ENCODE measurements at places on chromosomes 5 and 9. TPM values are rescaled to one million over a fixed set of nuclear protein-coding genes. Genes with fewer than 3 reads are reported as not detected.

- H3K4me3 ChIP-seq = no peak overlapping the region
- no peaks in the 10 kb centered on the region for H3K36me3 ChIP-seq
- H3K27me3 ChIP-seq = no peaks in the 10 kb centered on the region
- no peak for DNase-seq
- no peak overlapping the region for H3K27ac ChIP-seq
- no peaks in the 10 kb centered on the region for H3K4me1 ChIP-seq
Measured at GRCh38 chr5:153827397-153827796, 211.3 kb downstream of the FAM114A2 start.

Gene MSMP
- total RNA-seq = not detected

DNA sequence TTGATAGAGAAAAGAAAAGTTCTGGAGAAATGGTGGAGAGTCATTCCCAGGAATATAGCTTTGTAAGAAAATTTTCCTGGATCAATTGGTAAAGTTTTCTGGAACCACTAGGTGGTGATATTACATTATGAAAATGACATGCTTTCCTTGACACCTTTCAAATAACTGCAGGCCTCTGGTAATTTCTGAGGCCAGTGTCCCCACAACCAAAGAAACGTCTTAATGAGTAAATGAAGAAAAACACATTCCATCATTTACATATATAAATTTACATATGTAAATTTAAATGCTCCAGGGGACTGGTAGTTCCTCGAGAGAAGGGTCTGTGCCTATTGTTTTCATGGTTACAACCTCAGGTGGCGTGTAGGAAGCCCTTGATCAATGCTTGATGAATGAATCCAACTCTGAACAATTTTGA, 17.2 kb upstream of the RGS3 start:
- H3K27me3 ChIP-seq = no peaks in the 10 kb centered on the region
- DNase-seq = no peak
- no peaks in the 10 kb centered on the region for H3K4me1 ChIP-seq
- no peaks in the 10 kb centered on the region for H3K36me3 ChIP-seq
- no peak overlapping the region for H3K4me3 ChIP-seq
- H3K27ac ChIP-seq = no peak overlapping the region

- no peak for DNase-seq
- H3K4me3 ChIP-seq = no peak overlapping the region
- H3K4me1 ChIP-seq = no peaks in the 10 kb centered on the region
- no peak overlapping the region for H3K27ac ChIP-seq
- no peaks in the 10 kb centered on the region for H3K36me3 ChIP-seq
- H3K27me3 ChIP-seq = no peaks in the 10 kb centered on the region
Measured at GRCh38 chr5:33793836-33794549, 97.8 kb downstream of the ADAMTS12 start.

DNA sequence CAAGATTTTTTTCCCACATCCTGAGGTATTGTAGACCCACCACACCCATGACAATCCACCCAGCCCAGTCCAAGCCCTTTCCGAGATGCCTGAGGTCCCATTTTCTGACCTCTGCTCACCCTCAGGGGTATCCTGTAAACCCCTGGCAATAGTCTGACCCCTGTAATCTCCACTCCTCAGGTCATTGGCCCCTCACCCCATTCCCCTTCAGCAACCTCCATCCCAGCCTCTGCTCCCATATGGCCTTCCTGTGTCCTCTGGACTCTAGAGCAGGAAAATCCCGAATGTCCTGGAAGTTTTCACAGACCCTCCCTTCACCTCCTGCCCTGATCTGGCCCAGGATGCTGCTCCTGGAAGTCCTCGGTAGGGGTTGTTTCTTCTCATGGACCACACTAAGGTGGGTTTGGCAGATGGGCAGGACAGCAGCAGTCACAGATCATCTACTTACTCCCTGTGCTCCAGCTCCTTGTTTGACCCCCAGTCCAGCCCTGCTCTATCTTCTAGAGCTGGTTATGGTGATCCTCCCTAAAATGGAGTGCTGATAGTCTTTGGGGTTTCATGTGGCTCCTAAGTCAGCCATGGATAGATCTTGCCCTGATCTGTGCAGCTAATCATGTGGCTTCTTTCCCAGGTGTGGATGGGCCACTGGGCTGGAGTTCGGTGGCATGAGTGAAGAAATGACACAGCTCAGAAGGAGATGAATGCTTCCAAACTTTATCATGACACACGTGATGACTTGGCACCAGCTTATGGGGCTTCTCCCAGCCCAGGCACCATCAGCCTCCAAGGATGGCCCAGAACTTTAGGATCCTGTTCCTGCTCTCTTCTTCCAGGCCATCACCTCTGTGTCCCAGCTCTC, 12.0 kb upstream of the ACSL6 start:
- H3K4me3 ChIP-seq = no peak overlapping the region
- no peaks in the 10 kb centered on the region for H3K36me3 ChIP-seq
- H3K4me1 ChIP-seq = no peaks in the 10 kb centered on the region
- no peaks in the 10 kb centered on the region for H3K27me3 ChIP-seq
- no peak overlapping the region for H3K27ac ChIP-seq
- DNase-seq = no peak

Gene OR1J2
- not detected for total RNA-seq

Gene AQP7
- 6.4 TPM for total RNA-seq

DNA sequence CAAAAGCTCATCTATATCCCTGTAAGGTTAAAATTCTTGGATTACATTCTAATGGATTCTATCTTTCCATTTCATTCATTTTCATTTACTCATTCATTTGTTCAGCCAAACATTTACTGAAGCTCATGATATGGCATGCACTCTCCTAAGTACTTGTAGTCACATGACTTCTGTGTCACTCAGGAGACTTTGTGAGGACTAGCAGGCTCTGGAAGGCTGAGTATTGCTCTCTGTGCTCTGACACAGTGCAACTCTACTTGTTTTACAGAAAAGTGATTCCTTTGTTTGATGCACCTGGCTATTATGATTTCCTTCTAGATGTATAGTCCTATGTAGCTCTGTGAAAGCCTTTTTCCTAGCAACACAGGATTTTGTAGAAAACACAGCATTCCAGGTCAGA, 53.0 kb downstream of the YIPF5 start:
- H3K27me3 ChIP-seq = no peaks in the 10 kb centered on the region
- no peaks in the 10 kb centered on the region for H3K4me1 ChIP-seq
- no peak overlapping the region for H3K27ac ChIP-seq
- DNase-seq = no peak

DNA sequence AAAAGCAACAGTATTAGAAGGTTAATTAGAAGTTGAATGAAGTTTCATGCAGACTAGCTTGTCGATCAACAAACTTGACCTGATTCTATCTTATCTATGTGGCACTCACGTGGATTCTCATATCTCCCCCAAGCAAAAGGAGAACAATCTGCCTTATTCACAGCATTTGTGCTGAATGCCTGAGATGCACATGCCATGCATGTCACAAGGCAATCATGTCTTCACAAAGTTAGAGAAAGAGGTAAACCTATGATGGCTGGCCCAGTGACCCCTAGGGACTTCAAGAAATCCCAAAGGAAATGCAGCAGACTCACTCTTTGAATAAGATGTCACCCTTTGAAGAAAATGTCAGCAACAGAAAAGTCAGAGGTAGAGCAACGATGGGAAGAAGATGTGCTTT, 17.6 kb upstream of the SHOC1 start:
- no peak overlapping the region for H3K4me3 ChIP-seq
- H3K4me1 ChIP-seq = no peaks in the 10 kb centered on the region
- no peak for DNase-seq
- no peaks in the 10 kb centered on the region for H3K27me3 ChIP-seq

Gene LAMC3
- 0.55 TPM for total RNA-seq

Gene MARVELD2
- 9.5 TPM for total RNA-seq

GRCh38 chr5:103354446-103354845, 95.9 kb downstream of the MACIR start:
- no peak overlapping the region for H3K4me3 ChIP-seq
- no peaks in the 10 kb centered on the region for H3K4me1 ChIP-seq
- no peaks in the 10 kb centered on the region for H3K27me3 ChIP-seq
- no peak for DNase-seq
- no peak overlapping the region for H3K27ac ChIP-seq

GRCh38 chr9:80707120-80707519, 982.2 kb downstream of the TLE1 start:
- H3K27ac ChIP-seq = no peak overlapping the region
- no peaks in the 10 kb centered on the region for H3K4me1 ChIP-seq
- no peak overlapping the region for H3K4me3 ChIP-seq

GRCh38 chr9:132965478-132965877, 13.0 kb upstream of the GFI1B start:
- no peaks in the 10 kb centered on the region for H3K4me1 ChIP-seq
- H3K36me3 ChIP-seq = no peaks in the 10 kb centered on the region
- no peak overlapping the region for H3K27ac ChIP-seq
- no peak for DNase-seq

- DNase-seq = no peak
- H3K27ac ChIP-seq = no peak overlapping the region
- no peaks in the 10 kb centered on the region for H3K4me1 ChIP-seq
- H3K4me3 ChIP-seq = no peak overlapping the region
Measured at GRCh38 chr5:133925866-133926488, 42.4 kb downstream of the C5orf15 start.

Gene PCDHGA5
- total RNA-seq = 4.8 TPM

- H3K4me3 ChIP-seq = peak within 1 kb of the TSS; percentile 46
- H3K27ac ChIP-seq = peak within 1 kb of the TSS; percentile 68
- H3K27me3 ChIP-seq = no peaks in the 10 kb centered on the region
- peak; percentile 34 for DNase-seq
- H3K36me3 ChIP-seq = no peaks in the 10 kb centered on the region
Measured at GRCh38 chr9:121499427-121500164, at the start of gene GGTA1. Gene GGTA1, minus strand, starts transcription at chr9:121499844. Its CDS starts 31,922 bp downstream, at chr9:121467922.

DNA sequence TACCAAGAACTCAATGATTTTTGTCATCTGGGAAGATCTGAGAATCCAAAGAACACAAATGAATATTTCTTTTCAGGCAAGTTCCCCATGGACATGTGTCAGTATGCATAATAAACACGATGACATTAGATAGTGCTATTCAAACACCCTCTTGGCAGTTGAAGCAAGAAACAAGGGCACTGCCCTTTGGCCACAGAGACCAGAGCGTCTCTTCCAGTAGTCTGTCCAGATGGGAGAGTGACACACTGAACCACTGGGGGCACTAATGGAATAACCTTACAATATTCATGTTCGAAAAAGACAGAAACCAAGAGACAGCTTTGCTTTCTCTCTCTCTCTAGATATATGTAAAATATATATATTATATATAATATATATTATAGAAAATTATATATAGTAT, 301.9 kb downstream of the CTNND2 start:
- H3K4me3 ChIP-seq = no peak overlapping the region
- no peaks in the 10 kb centered on the region for H3K36me3 ChIP-seq
- no peaks in the 10 kb centered on the region for H3K27me3 ChIP-seq
- H3K27ac ChIP-seq = no peak overlapping the region
- no peak for DNase-seq
- H3K4me1 ChIP-seq = no peaks in the 10 kb centered on the region

GRCh38 chr5:65969539-65970393, 43.4 kb downstream of the ERBIN start:
- H3K4me3 ChIP-seq = no peak overlapping the region
- H3K27ac ChIP-seq = no peak overlapping the region
- DNase-seq = no peak
- H3K36me3 ChIP-seq = no peaks in the 10 kb centered on the region
- H3K27me3 ChIP-seq = no peaks in the 10 kb centered on the region

GRCh38 chr9:101388507-101388993, 3.7 kb upstream of the BAAT start:
- no peaks in the 10 kb centered on the region for H3K27me3 ChIP-seq
- no peak overlapping the region for H3K4me3 ChIP-seq
- no peak overlapping the region for H3K27ac ChIP-seq
- no peaks in the 10 kb centered on the region for H3K36me3 ChIP-seq

- H3K4me1 ChIP-seq = no peaks in the 10 kb centered on the region
- H3K4me3 ChIP-seq = no peak overlapping the region
- no peaks in the 10 kb centered on the region for H3K27me3 ChIP-seq
- no peak overlapping the region for H3K27ac ChIP-seq
Measured at GRCh38 chr5:31100781-31101310, 92.6 kb upstream of the CDH6 start.

DNA sequence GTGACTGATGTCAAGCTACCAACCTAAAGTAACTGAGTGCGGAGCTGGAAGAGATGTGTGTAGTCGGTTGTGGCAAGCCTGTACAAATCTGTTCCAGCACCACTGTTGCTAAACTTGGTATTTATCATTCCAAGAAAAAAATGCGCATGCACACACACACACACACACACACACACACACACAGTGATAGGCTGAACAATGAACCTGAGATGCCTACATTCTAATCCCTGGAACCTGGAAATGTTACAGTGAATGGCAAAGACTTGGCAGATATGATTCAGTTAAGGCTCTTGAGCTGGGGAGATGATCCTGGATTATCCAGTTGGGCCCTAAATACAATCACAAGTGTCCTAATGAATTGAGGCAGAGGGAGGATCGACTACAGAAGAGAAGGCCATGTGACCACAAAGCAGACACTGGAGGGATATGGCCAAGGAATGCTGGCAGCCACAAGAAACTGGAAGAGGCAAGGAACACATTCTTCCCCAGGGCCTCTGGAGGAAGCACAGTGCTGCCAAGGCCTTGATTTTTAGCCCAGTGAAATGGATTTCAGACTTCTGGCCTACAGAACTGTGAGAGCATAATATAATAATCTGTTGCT, 49.7 kb upstream of the LHFPL2 start:
- DNase-seq = no peak
- no peaks in the 10 kb centered on the region for H3K4me1 ChIP-seq
- no peaks in the 10 kb centered on the region for H3K27me3 ChIP-seq
- no peak overlapping the region for H3K4me3 ChIP-seq
- no peak overlapping the region for H3K27ac ChIP-seq

GRCh38 chr9:99158629-99159028, 53.7 kb downstream of the TGFBR1 start:
- H3K4me1 ChIP-seq = no peaks in the 10 kb centered on the region
- H3K36me3 ChIP-seq = no peaks in the 10 kb centered on the region
- DNase-seq = no peak

Gene PLAC8L1
- total RNA-seq = not detected

DNA sequence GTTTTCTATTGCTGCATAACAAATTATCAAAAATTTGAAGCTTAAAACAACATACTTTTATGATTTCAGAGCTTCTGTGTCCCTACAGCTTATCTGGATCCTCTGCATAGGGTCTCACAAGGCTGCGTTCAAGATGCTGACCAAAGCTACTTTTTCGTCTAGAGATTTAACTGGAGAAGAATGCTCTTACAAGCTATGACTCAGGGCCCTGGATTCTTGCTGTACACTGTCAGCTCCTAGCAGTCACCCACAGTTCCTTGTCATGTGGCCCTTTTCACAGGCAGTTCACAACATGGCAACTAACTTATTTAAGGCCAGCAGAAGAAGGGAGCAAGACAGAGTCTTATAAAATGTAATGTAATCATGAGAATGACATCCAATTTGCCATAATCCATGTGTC, 70.8 kb upstream of the FAM174A start:
- no peaks in the 10 kb centered on the region for H3K27me3 ChIP-seq
- H3K4me1 ChIP-seq = no peaks in the 10 kb centered on the region
- DNase-seq = no peak
- H3K27ac ChIP-seq = no peak overlapping the region
- H3K4me3 ChIP-seq = no peak overlapping the region
- H3K36me3 ChIP-seq = no peaks in the 10 kb centered on the region

- H3K27ac ChIP-seq = no peak overlapping the region
- no peaks in the 10 kb centered on the region for H3K36me3 ChIP-seq
- no peaks in the 10 kb centered on the region for H3K4me1 ChIP-seq
- DNase-seq = no peak
Measured at GRCh38 chr9:73753171-73753570, 601.5 kb downstream of the ANXA1 start.

GRCh38 chr9:34451545-34451944, 6.8 kb downstream of the FAM219A start:
- no peak overlapping the region for H3K27ac ChIP-seq
- no peak overlapping the region for H3K4me3 ChIP-seq
- no peaks in the 10 kb centered on the region for H3K36me3 ChIP-seq

Gene TMC1
- total RNA-seq = 3.0 TPM

Data from prostate gland (tissue), 2 donors.